NCI-H2081 treated with DMSO at 0.1 percent for 48 hours (cell line): ENCODE measurements at places on chromosomes 4 and X.
A peak's percentile ranks its signal among the peaks of the same experiment; 100 is the strongest.

- DNase-seq, result no peak
These were observed 85.0 kb upstream of the TBC1D9 start for GRCh38 chr4:140841186-140841585.

GRCh38 chr4:99485212-99485611, 25.6 kb upstream of the C4orf17 start:
- no peak for DNase-seq

DNA sequence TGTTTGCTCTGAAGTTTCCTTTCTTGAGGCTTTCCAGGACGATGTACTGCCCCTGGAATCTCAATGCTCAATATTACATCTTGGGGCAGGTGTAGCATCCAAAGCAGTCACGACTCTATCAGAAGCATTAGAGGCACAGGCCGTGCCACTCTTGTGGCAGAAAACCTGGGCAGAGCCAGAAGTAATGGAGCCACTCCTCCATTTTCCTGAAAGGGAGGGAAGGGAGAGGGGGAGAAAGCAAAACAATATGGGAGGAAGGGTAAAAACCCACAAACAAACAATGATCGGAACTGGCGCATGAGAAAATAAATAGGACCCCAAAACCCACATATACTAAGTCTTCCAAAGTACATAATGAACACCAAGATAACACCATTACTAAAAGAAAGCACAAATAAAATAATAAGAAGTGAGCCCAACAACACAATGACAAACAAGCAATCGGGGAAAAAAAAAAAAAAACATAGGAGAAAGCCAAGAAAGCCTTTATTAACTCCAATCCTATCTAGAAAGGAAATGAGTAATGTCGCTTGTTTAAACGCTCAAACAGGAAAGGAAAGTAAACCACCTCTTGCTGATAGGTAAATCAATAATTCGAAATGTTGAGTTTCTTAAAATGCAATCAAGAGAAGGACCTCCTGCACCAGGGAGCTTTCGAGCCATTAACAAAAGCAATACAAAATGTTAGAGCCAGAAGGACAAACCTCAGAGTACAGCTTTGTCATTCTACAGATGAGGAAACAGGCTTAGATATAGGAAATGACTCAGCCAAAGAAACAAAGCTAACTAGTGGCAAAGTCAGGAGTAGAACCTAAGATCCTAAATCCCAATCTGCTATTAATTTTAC, 117.4 kb downstream of the ATRX start:
- no peak for DNase-seq

- DNase-seq, result peak; percentile 0
These were observed 551.4 kb downstream of the IQCM start for GRCh38 chr4:149264093-149264733.

DNA sequence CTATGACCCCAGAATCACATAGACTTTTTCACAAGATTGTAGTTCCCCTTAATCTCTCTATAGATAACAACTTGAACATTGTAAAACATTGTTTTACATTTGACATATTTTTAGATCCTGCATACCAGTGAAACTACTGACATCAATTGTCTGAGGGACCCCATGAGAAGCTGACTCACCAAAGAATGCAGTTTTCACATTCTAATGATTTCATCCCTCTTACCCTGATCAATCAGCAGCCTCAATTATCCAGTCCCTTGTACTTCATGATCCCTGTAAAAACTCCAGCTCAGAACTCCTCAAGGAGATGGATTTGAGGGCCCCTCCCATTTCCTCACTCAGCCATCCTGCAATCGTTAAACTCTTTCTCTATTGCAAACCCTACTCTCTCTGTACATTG, 411.0 kb upstream of the NDST3 start:
- no peak for DNase-seq

- no peak for DNase-seq
These were observed 134.9 kb upstream of the VEGFC start for GRCh38 chr4:176927664-176928063.

GRCh38 chrX:103847174-103847870, 15.3 kb upstream of the RAB9B start:
- DNase-seq, result no peak

DNA sequence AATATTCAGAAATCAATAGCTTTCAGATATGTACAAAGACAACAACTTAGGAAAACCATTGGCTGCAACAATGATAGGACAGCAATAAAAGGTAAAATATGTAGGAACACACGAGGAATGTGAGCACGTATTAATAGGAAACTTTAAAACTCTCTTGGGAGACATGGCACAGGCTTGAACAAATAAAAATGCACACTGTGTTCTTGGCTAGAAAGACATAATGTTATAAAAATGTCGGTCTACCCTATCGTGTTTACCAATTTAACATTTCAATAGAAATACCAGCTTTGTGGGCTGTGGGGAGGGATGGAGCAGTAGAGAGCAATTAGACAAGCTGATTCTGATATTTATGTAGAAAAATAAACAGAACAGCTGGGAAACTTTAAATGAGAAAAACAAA, 69.0 kb upstream of the FAM9B start:
- DNase-seq, result no peak

GRCh38 chr4:122827879-122828601, 1.4 kb downstream of the FGF2 start:
- DNase-seq, result no peak

- no peak for DNase-seq
These were observed 55.6 kb downstream of the SLITRK4 start for GRCh38 chrX:143580266-143580665.

GRCh38 chr4:8817813-8818062, 53.9 kb downstream of the HMX1 start:
- DNase-seq, result no peak

DNA sequence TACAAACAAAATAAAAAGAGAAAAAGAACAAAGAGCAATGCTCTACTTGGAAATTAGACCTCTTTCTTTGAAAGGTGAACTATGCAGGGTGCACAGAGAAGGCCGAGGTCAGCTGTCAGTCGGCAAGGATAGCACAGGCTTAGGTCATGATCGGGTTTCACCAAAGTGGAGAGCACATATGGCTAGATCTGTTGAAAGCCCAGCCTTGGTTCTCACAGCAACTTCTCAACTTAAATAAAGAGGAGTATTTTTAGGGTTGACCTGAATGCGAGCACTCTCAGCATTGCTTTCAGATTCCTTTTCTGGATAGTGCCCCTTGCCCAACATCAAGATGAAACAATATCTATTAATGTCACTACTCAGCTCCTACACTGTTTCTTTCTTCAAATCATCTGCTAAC, 122.9 kb upstream of the GPC4 start:
- no peak for DNase-seq

DNA sequence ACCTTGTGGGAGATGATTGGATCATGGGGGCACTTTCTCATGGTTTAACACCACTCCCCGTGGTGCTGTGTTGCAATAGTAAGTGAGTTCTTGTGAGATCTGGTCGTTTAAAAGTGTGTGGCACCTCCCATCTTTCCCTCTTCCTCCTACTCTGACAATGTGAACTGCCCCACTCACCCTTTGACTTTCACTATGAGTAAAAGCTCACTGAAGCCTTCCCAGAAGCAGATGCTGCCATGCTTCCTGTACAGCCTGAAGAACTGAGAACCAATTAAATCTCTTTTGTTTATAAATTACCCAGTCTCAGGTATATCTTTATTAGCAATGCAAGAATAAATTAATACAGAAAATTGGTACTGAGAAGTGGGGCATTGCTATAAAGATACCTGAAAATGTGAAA, 509.6 kb upstream of the CT83 start:
- no peak for DNase-seq

DNA sequence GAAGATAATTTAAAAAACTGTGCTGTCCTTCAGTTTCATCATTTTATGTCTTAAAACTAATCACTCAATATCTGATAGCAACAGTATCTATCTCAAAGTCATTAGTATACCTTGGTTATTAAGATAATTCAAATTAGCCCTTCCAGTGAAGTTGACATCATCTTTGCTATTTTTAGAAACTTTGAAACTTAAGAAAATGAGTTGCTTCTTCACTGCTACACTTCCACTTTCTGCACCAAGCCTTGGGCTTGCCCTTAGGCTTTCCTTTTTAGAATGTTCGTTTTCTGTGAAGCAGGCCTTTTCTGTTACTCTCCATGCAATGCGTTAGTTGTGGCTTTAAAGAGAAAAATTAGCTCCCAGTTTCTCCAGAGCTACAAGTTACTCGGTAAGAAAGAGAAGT, 4.4 kb upstream of the VAMP7 start:
- no peak for DNase-seq

- DNase-seq, result no peak
These were observed 47.2 kb downstream of the SEL1L3 start for GRCh38 chr4:25815586-25815985.

DNA sequence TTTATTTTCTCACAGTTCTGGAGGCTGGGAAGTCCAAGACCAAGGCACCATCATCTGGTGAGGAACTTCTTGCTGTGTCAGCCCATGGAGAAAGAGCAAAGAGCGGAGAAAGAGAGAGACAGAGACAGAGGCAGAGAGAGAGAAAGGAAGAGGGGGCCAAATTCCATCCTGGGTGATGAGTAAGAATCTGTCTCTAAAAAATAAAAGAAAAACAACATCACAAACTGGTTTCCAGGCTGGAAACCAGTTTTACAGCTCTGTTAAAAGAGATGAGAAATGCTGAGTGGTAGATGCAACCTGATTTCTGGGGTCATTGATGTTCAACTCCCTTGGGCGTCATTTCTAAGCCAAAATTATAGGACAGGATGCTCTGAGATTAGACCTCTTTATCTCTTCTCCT, 72.9 kb downstream of the SHOX start:
- no peak for DNase-seq

DNA sequence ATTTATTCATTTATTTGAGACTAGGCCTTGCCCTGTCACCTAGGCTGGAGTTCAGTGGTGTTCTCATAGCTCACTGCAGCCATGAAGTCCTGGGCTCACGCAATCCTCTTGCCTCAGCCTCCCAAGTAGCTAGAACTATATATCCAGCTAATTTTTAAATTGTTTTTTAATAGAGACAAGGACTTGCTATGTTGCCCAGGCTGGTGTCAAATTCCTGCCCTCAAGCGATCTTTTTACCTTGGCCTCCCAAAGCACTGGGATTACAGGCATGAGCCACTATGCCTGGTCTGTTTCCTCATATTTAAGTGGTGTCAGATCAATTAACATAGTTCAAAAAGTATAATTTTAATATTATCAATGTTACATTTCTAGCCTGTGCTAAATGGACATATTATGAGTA, 68.5 kb downstream of the AFF1 start:
- DNase-seq, result no peak

DNA sequence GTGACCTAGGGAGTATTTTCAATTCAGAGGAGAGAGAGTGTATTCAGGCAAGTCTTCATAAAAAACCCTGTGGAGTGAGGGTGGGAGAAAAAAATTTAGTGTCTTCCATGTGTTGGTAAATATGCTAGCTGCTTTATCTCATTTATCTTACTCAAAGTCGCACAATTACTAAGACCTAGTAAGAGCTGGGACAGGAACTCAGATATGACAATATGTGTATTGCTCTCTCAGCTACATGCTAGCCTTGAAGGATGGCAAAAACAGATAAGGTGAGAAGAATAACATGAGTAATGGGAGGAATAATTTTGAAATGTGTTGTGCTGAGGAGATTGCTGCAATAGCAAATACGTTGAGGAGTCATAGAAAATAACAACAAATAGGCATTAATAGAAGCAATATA, 458.6 kb downstream of the SH2D1A start:
- no peak for DNase-seq

DNA sequence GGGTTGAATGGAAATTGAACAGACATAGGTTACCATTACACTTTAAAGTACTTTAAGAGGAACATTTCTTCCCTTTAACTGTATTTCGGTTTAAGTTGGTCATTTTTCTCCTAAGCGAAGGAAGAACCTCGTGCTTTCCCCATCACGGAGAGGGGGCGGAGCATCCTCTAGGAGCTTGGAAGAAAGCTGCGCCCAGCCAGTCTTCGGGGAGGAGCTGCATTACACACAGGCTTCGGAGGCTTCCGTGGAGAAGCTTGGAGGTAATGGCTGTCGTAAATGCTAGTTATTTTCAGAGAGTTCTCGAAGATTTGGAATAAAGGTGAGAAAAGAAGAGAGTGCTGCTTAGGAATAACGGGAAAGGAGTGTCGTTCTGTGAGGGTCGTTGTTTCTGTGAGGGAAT, at the start of gene PWWP3B:
Gene PWWP3B, plus strand, starts transcription at position 199 of the 400 bp plus-strand sequence. CDS start 37,128 bp downstream, outside the sequence.
- no peak for DNase-seq

DNA sequence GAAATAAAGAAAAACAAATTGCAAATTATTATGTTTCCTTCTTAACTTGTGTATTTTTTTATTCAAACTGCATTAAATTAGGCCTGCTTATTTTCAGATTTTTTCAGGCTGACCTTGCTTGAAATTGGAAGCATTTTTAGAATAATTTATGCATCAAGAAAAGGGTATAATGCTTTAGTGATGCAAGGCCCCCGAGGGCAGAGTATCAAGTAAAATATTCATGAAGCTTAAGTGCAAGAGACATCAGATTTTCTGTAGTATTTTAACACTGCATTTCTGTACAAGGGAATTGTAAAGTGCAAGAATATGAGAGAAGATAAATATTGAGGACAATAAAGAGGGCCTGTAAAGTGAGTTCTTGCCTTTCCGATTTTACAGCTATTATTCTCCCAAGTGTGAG, 485.8 kb upstream of the ATOH1 start:
- no peak for DNase-seq

DNA sequence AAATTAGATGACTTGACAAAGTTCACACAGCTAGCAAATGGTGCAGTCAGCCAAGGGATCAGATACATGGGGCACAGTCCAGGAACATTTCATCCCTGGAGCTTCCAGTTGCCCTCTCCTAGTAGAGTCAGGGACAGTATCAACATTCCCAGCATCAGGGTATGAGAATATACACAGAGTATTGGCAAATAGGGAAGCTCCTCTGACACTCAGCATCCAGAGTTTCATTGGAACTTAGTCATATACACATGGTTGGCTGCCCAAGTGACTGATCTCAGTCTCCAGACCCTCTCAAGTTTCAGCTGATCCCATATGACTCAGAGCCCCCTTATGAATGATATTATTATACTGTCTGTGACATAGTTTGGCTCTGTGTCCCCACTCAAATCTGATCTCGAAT, 13.7 kb upstream of the KCTD8 start:
- no peak for DNase-seq

GRCh38 chr4:130172156-130172555, 1076.2 kb downstream of the C4orf33 start:
- DNase-seq, result no peak

DNA sequence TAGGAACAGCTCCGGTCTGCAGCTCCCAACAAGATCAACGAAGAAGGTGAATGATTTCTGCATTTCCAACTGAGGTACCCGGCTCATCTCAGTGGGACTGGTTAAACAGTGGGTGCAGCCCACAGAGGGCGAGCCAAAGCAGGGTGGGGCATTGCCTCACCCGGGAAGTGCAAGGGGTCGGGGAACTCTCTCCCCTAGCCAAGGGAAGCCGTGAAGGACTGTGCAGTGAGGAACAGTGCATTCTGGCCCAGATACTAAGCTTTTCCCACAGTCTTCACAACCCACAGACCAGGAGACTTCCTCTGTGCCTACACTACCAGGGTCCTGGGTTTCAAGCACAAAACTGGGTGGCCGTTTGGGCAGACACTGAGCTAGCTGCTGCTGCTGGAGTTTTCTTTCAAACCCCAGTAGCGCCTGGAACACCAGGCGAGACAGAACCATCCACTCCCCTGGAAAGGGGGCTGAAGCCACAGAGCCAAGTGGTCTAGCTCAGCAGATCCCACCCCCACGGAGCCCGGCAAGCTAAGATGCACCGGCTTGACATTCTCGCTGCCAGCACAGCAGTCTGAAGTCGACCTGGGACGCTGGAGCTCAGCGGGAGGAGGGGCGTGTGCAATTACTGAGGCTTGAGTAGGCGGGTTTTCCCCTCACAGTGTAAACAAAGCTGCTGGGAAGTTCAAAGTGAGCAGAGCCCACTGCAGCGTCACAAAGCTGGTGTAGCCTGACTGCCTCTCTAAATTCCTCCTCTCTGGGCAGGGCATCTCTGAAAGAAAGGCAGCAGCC, 84.6 kb downstream of the THOC2 start:
- DNase-seq, result no peak
